NCI-H446 treated with DMSO at 0.1 percent for 48 hours (cell line): ENCODE measurements at places on chromosomes 4 and X.

GRCh38 chr4:68581383-68582338 lies 5.5 kb upstream of the UGT2B17 start:
- no peak for DNase-seq

DNA sequence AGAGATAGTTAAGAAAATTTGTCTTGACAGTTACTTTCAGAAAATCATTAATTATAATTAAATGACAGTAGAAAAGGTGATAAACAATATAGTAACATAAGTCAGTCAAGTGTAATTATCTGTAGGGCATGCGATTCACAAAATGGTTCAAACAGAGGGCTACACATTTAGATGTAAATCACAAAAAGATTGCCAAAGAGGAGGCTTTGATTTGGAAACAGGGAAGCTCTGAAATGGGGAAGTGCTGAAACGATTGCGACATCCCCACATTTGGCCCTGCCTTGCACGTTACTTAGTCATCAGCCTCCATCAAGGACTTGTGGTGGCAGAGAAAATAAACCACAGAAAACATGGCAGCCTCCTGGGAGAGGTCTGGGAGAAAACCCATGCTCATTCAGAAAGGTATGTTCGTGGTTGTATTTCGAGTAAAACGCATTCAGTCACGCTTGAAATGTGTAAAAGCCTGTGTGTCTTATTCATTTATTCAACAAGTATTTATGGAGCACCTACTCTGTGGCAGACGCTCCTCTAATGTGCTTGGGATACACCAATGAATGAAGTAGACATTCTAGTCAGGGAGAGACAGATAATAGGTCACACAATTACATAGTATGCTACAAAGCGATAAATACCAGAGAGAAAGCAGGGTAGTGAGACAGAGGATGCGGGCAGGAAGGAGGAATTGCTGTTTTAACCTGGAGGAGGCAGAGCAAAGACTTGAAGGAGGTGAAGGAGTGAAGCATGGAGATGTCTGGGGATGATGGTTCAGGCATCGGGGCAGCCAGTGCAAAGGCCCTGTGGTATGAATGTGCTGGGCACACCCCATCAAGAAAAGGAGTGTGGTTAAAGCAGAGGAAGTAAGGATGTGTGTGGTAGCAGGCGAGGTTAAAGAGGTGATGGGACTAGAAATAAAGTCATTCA lies 7.8 kb downstream of the RBM47 start:
- no peak for DNase-seq

DNA sequence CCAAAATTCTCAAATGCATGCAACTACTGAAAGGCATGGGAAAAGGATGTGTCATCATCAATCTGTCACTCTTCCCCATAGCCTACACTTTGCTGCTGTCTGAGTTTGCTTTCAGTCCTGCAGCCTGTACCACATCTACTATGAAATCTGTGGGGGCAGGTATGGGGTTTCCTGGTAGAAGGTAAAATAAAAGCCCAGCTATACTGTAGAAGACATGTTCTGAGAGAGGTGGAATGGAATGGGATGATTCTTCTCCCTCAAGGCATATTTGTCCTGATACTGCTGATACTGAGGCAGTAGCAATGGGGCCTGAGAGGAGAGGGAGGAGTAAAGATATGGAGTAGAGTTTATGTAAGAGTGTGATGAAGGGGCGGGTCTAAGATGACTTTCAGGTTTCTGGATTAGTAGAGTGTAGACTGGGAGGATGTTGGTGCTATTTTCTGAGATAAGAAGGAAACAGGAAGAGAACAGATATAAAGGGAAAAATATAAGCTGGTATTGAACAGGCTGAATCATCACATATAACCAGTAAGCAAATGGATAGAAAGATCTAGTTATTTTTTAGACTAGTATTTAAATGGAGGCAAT lies 38.7 kb upstream of the GYPA start:
- no peak for DNase-seq

DNA sequence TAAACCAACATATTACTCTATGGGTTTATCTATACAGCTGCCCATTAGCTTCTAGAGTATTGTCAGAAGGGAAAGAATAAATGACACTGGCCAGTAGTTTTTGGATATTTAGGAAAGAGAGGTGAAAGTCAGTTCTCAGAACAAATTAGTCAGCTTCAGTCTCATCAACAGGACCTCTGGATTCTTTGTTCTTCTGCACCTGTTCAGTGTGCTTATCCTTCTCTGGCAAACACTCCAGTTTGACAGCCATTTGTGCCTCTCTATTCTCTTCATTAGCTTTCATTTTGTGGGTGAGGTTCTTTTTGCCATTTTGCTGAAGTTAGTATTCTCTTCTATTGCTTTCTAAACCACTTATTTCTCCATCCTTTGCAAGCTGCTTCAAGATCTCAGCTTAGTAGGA lies 107.0 kb downstream of the PCDH18 start:
- no peak for DNase-seq
